ENCODE measurements at places on chromosomes 11 and 22.

GRCh38 chr11:42713753-42714152, 598.0 kb upstream of the API5 start:
- no peak for DNase-seq

- no peak for DNase-seq
Measured at GRCh38 chr11:7533199-7534041, 19.6 kb downstream of the PPFIBP2 start.

DNA sequence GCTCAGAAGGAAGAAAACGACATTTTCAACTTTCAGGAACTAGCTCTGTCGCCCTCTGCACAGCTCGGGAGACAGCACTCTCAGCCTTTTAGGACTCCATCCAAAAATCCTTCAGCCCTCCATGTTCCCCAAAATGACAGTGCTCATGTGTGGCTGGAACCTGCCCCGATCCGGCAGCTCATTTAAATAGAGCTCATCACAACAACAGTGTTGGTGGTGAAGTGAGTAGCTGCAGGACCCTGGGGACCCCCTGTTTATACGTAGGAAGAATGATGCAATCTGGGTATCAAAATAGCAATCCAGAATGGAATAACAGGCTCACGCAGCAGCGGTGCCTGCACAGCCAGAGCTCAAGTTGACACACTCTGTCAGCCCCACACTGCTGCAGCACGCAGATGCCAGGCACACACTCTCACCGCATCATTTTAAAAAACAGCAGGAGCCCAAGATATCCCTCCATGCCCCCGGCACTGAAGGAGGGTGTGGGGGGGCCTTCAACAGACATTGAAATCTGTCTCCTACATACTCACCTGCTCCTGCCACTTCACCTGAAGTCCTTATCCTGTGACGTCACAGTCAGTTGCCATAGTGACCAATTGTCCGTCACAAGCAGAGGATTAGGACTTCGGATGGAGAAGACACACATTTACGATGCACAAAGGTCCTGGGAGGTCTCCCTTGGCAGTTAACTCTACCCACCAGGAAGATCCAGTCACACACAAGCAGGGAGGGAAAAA, 24.0 kb downstream of the TRIM66 start:
- DNase-seq, result no peak

DNA sequence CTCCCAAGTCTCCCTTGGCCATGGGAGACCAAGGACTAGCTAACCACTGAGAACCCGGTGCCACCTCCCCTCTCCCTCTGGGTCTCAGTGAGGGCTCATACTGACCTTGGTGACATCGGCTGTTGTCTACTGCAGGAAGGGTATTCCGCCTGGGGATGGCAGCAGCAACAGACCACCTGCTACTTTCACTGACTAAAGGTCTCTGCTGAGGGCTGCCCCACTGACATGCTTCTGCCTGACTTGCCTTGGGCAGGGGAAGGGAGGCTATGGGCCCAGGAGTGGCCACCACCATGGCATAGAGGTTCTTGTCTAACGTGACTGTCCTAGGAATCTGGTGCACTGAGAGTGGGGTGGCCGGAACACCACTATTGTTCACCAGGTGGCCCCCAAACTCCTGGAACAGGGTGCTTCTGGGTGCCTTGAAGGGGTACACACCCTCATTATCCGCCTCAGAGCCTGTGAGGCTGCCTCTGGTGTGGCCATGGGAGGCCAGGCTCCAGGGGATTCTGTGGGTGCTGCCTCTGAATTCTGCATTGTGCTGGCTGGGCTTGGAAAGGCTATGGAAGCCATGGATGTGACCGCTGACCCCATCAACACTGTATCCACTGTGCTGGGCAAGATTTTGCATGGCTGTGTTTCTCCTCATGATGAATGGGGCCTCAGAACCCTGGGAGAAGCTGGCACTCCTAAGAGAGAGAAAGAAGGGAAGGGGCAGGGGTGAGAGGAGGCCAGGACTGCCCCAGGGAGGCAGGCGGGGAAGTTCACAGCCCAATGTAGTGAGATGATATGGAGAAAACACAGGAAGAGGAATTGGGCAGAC, 38.3 kb downstream of the GAB4 start:
- no peak for DNase-seq

- no peak for DNase-seq
Measured at GRCh38 chr11:73383249-73384124, 7.3 kb downstream of the RELT start.

- no peak for DNase-seq
Measured at GRCh38 chr22:25940479-25940878, 198.5 kb downstream of the MYO18B start.

- DNase-seq, result no peak
Measured at GRCh38 chr11:35335226-35335625, 84.1 kb downstream of the SLC1A2 start.

GRCh38 chr11:65185171-65185570, 3.4 kb downstream of the CAPN1 start:
- no peak for DNase-seq

DNA sequence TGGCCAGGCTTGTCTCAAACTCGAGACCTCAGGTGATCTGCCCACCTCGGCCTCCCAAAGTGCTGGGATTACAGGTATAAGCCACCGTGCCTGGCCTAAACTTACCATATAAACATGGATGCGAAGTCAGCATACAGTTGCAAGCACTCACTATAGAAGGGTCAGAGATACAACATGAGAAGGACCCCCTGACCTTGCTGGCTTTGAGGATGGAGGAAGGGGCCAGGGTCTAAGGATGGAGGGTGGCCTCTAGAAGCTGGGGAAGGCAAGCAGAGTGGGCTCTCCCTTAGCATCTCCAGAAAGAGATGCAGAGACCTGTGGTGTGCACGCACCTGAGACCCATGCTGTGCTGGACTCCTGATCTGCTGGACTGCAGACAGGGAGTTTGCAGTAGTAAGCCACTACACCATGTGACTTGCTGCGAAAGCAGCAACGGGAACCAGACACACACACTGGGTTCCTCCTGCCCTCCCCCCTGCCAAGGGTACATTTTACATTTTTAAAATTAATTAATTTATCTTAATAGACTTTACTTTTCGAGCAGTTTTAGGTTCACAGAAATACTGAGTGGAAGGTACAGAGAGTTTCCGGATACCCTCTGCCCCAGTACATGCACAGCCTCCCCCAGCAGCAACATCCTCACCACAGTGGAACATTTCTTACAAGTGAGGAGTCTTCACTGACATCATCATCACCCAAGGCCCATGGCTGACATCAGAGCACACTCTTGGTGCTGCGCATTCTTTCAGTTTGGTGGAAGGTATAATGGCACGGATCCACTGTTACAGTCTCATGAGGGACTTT, 170.1 kb upstream of the B3GAT1 start:
- DNase-seq, result peak; percentile 36

- no peak for DNase-seq
Measured at GRCh38 chr11:116582571-116582970, 190.2 kb downstream of the BUD13 start.

DNA sequence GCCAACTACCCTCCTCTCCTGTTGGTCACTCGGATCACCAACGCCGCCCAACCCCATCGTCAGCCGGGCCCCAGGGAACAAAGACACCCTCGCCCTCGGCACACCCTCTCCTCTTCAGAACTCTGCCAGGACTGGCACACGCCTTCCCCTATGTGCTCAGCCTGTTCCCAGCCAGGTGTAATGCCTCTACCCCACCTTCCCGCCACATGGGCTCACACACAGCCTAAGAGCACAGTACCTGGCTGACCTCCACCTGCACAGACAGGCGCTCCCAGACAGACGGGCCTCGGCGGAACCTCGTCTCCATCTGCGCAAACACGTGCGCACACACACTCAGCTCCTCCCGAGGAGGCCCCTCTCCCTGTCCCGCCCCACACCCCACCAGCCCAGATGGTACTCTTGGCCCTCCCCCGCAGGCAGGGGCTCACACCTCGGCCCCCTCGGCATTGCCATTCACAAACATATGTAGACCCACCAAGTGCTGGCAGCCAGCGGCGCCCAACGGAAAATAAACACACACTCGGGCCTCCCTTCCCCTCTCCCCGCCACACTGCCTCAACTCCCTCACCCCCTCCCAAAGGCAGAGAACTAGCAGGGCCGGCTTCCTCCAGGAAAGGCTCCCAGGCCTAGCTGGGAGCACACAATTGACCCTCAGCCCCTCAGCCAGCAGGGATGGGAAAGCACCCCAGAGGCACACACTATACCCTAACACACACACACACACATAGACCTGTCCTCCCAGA, 8.5 kb downstream of the ELFN2 start:
- DNase-seq, result no peak

- DNase-seq, result no peak
Measured at GRCh38 chr11:9708544-9708943, 44.7 kb downstream of the SWAP70 start.

DNA sequence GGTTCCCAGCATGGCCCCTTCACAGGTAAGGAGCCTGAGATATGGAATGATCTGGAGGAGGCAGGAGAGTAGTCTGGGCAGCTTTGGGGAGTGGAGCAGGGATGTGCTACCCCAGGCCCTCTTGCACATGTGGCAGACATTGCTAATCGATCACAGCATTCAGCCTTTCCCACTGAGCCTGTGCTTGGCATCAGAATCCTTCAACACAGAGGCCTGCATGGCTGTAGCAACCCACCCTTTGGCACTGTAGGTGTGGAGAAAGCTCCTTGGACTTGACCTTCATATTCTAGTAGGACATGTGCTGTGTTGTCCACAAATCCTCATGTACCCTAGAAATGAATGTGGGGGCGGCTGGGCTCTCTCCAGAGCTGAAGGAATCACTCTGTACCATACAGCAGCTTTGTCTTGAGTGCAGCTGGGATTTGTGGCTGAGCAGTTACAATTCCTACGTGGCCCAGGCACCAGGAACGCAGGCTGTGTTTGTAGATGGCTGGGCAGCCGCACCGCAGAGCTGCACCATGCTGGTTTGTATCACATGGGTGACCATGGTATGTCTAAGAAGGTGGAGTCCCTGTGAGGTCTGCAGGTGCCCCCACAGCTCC, 21.8 kb upstream of the PPP6R3 start:
- DNase-seq, result no peak

GRCh38 chr11:110311783-110312579, 15.6 kb upstream of the RDX start:
- no peak for DNase-seq

DNA sequence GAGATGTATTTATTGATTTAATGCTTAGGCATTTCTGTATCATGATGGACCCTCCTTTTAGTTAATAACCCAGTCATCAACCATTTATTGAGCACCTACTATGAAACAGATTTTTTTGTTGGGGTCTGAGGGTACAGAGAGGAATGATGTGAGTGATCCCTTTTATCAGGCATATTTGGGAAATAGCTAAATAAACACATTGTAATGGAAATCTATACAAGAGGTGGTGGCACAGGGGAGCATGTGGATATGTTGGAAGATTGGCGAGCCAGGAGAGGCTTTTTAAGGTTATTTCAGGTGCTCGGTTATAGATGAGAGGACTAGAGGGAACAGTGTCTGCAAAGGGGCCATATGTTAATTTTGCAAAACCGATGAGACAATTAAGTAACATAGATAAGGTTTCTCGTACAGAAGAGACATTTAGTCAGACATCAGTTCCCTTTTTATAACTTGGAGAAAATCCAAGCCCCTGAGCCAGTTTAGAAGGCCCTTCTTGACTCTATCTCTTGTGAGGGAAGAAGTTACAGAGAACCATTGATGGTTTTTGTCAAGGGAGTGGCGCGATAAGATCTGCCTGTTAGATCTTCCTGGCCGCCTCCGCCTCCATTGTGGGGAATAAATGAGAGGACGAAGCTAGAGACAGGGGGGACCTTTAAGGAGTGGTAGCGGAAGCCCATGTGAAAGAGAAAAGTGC, 2.0 kb downstream of the ATXN10 start:
- DNase-seq, result no peak

- no peak for DNase-seq
Measured at GRCh38 chr11:11035331-11035730, 177.5 kb upstream of the ZBED5 start.

DNA sequence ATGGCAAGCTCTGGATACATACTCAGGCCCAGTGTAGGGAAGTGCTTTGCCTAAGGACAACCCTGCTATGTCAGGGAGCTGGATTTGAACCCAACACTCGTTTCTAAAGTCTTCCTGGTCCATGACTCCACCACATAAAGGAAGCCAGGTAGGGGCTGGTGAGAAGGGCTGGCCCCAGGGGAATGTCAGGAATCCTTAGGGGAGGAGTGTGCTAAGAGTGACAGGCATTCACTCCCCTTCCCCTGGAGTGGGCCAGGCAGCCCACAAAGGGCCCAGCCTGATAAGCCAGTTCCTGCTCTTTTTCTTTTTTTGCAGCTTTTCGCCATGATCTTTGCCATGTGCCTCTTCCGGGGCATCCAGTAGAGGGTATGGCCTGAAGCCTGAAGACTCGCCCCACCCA, 21.9 kb downstream of the TP53I11 start:
- DNase-seq, result no peak

- no peak for DNase-seq
Measured at GRCh38 chr11:16195651-16196050, 160.7 kb downstream of the SOX6 start.

GRCh38 chr11:105975128-105975527, 46.9 kb downstream of the MSANTD4 start:
- no peak for DNase-seq

DNA sequence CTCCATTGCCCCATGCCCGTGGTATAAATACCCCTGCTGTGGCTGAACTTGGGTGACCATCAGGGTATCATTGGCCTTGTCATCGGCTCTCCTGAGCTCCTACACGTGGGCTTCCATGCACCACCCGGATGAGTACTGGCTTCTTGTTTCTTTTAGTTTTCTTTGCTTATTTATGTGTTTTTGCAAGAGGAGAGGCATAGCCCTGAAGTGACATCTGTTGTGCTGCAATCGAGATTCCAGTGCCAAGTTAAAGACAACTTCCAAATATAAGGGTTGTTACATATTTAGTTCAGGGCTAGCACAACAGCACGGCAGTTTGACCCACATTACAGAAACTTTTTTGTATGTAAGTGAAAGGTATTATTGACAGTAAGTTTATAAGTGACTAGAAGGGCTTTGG, 1087.1 kb downstream of the TBC1D22A start:
- DNase-seq, result no peak

DNA sequence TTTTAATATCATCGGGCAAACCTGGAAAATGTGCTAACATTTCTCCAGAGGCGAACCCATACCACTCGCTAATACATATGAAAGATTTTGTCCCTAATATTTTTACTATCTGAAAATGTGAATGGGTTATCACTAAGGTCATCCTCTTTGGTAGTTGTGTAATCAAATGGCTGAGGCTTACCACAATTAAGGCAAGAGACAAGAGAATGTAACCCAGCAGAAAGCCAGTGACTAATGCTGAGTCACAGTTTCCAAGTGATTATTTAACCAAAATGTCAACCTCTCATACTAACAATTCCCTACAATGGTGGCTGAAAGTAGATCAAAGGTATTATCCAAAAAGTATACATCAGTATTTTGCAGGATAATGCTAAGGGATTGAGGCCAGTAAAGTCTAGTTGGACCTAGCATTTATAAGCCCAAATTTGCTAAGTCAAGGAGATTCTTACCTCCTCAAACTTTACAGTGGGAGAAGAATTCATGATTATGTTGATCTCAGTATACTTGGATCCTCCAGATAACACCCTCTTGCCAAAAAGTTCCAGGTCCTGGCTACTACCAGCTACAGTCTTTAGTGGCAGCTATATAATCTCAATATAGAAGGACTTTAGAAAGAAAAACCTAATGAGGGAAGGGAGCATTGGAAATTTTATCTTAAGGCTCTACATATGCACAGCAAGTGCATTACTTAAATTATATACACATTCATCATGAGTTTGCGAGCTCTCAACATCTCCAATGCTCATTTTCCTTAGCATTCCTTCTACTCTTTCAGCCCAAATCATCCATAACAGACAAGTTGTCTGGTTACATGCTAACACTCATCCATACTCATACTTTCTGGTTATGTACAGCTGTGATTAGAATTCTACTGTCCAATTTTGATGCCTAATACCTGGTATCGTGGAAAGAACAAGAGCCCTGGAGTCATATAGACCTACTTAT, 25.4 kb downstream of the SIK3 start:
- peak; percentile 21 for DNase-seq
